Left renal pelvis (tissue), 4 donors: ENCODE measurements at places on chromosomes 7 and 10.

GRCh38 chr7:149459201-149459539 lies 1.7 kb downstream of the ZNF777 start:
- DNase-seq = no peak

- DNase-seq = no peak
Observed at GRCh38 chr10:71580926-71581325, 138.7 kb downstream of the C10orf105 start.

DNA sequence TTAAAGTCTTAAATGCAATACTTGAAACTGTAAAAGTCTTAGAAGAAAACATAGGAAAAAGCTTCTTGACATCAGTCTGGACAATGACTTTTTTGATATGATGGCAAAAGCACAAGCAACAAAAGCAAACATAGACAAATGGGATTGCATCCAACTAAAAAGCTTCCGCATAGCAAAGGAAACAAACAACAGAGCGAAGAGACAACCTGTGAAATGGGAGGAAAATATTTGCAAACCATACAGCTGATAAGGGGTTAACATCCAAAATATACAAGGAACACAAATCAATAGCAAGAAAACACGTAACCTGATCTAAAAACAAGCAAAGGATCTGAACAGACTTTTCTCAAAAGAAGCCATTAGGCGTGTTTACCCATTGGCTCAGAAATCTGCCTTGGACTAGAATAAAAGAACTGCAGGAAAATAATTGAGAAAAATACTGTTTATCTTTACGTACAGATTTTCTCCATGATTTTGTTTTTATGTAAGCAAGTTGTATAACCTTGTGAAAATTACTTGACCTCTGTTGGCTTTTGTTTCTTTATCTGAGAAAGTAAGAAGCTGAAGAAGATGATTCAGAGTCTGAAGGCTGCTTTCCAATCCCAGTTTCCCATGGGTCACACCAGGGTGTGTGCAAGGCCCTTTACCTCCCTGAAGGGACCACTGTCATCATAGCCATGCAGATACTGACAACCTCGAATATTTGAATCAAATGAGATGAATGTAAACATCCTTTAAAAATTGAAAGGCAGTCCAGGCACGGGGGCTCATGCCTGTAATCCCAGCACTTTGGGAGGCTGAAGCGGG lies 99.1 kb upstream of the LANCL2 start:
- no peak for DNase-seq

- no peak for DNase-seq
Observed at GRCh38 chr7:68015978-68016532, 1019.4 kb downstream of the TYW1 start.

DNA sequence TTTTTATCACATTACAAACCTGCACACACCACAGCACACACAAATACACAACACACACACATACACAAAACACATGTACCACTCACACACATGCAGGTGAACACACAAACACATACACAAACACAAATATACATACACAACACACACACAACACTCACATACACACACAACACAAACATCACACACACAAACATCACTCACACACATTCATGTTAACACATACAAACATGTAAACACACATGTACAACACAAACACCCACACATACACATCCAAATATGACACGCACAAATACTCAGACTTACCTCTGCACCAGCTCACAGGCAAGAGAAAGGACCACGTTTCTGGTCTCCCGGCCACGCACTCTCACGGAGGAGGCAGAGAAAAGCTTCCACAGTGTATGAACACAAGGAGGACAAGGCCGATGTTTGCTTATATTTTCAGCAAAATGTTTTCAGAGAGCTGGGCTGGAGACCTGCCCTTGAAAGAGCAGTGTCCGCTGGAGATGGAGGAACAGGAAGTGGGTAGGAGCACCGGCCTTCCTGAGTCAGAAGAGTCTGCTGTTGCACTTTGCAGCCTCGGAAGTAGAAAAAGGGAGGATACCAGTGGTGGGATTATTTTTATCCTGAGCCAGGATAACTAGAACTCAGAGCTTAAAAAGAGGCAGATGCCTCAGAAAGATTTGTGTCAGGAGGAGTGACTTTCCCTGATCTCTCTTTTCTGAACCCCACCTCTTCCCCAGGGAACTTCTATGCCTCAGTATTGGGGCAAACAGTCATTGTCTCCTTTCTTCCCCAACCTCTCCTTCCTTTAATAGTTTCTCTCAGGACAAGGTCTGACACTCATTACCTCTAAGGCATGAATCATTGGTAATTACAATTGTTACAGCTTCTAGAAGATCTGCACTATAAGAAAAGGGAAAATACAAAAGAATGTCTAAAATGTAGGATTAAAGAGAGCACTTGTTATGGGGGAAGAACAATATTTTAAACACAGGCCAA lies at the start of gene GIMAP6:
Gene GIMAP6 (minus strand): TSS at position 520 of the 999 bp plus-strand sequence. CDS start 2,243 bp downstream, outside the sequence.
- no peak for DNase-seq
